ENCODE measurements at places on chromosomes 1 and 21.

GRCh38 chr1:44594353-44594752 is 79.9 kb downstream of the TMEM53 start:
- no peak for DNase-seq

DNA sequence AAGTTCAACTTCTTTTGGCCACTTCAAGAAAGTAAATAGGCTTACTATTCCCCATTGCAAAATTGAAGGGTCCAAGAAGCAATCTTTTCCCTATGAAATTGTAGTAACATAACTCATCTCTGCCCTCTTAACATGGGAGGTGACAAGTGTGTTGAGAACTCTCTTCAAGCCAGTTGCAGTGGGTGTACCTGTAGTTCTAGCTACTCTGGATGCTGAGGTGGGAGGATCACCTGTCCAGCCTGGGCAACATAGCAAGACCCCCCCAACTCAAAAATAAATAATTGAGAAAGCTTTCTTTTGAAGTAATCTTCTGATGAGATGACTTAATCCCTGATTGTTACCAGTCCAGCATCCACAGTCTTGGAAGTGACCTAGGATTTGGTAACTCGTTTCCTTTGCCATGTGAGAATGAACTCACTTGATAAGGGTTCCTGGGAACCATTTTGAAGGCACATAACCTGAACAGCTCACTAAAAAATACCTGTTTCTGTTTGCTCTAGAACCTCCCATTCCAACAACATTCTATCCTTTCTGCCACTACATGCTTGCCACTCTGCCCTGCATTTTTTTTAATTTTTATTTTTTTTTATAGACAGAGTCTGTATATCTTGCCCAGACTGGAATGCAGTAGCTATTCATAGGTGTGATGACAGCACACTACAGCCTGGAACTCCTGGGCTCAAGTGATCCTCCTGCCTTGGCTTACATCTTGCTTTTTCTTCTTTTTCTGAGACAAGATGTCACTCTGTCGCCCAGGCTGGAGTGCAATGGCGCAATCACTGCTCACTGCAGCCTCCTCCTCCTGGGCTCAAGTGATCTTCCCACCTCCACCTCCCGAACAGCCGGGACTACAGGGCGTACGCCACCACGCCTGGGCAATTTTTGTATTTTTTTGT is 1.4 kb upstream of the IPO9 start:
- DNase-seq: no peak

DNA sequence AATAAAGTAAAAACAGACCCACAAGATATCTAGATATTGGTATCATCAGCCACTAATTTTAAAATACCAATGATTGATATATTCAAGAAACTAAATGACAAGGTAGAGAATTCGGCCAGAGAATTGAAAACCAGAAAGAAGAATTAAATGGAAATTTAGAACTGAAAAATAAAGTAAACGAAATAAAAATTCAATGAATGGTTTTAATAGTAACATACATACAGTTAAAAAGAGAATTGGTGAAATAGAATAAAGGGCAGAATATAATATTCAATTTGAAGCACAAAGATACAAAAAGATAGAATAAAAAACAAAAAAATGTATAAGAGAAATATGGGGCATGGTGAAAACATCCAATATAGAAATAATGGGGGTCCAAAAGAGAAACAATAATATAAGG is 64.0 kb upstream of the GUCA2B start:
- DNase-seq: no peak

- no peak for DNase-seq
Measured at GRCh38 chr1:10308001-10308400, 90.9 kb upstream of the PGD start.

GRCh38 chr1:76021846-76022245 is 52.7 kb upstream of the ST6GALNAC3 start:
- no peak for DNase-seq

DNA sequence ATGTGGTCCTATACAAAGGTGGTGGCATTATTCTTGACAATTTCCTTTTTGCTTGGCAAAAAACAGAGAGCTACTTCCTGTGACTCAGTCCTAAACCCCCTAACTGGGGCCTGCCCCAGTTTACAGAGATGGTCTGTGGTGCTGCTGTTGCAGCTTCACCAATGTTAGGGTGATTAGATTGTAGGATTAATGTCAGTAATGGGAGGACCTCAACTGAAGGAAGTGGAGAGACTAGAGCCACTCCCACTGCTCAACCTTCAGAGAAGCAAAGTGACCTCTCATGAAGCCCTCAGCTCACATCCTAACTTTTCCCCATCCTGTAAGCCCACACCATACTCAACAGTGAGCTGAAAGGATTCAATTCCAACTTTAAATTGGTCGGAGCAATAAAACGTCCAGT is 3.6 kb downstream of the S100A6 start:
- DNase-seq: no peak

- no peak for DNase-seq
Measured at GRCh38 chr21:37763298-37763697, 153.0 kb downstream of the KCNJ6 start.

DNA sequence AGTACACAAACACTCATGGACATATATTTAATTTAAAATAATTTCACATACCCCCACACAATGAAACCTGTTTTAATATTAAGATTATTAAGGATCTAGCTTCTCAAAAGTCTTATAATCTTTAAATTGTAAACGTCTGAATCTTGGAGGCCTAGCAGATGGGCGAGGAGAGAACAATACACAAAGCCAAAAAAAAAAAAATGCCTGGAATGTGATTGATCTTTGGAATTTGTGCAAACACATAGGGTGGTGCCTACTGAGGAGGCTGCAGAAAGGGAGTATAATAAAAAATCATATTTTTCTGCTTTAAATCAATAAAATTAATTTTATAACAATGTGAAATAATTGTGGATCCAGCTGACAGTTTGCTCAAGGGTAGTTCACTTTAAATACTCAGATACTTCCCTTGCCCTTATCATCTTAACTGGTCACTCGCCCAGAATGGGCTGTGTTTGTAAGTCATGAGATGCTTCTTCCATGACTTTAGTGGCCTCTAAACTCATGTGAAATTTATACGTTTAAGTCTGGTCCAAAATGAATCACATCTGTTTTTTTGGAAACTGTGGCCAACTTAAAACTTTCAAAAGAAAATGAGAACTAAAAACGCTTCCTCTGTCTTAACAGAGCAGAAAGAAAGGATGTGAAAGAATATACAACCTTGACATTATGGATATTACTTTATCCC is 802.8 kb upstream of the CXADR start:
- DNase-seq: peak; percentile 28

- DNase-seq: no peak
Measured at GRCh38 chr1:39894884-39895495, 6.7 kb downstream of the MYCL start.

- DNase-seq: peak; percentile 72
Measured at GRCh38 chr21:38438462-38438893, 59.8 kb downstream of the ERG start.

- no peak for DNase-seq
Measured at GRCh38 chr1:83015163-83015562, 983.8 kb downstream of the TTLL7 start.

DNA sequence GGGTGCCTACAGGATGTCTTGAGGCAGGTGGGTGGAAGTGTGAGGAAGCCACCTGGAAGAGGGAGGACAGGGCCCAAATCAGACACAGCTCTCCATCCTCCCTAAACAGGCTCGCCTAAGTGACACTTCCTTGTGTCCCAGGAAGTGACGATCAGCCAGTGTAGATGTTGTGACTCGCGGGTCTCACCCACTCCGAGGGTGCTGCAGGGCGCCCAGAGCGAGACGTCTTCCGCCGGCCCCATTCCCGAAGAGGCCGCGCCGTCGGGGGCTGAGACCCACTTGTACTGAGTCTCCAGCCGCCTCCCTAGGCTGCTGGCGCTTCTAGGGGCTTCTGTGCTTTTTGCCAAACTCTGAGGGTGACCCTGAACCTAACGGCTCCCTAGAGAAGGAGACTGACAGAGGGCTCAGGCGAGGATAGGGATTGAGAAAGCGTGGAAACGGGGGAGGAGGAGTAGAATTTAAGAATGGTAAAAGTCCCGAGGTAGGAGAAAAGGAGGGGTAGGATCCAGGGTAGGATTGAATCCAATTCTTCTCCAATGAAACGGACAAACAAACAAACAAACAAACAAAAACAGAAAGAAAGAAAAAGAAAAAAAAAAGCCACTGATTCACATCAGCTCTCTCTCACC is 543 bp upstream of the MARK1 start:
- no peak for DNase-seq

DNA sequence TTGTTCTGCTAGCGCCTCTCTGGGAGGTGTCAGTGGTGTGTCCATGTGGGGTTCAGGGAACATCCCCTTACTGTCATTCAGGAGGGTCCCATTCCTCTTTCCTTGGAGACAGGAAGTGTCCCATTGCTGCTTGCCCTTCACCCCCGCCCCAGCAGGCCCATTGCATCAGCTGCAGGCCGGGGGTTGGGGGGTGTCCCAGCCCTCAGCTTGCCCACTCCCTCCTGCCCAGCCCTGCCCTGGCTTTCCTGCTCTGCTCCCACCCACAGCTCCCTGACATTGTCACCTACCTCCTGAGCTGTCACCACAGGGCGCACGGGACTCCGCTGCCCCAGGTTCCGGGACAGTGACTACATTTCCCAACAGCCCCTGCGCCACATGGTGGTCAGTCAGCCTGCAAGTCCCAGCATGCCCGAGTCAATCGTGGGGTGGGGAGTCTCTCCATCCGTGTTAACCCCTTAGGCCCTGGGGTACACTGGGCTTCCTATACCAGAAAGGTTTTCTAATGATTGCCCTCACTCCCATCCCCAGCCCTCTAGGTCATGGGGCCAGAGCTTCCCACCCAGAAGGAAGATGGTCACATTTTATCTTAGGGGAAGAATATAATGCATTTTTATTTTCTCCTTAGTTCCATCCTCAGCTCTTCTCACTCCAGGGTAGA is at the start of gene INPP5B:
INPP5B (minus strand) TSS at position 351 of the 658 bp plus-strand sequence. CDS start 745 bp downstream, outside the sequence.
- DNase-seq: peak; percentile 67

- no peak for DNase-seq
Measured at GRCh38 chr1:150065184-150065871, 2.2 kb upstream of the VPS45 start.

DNA sequence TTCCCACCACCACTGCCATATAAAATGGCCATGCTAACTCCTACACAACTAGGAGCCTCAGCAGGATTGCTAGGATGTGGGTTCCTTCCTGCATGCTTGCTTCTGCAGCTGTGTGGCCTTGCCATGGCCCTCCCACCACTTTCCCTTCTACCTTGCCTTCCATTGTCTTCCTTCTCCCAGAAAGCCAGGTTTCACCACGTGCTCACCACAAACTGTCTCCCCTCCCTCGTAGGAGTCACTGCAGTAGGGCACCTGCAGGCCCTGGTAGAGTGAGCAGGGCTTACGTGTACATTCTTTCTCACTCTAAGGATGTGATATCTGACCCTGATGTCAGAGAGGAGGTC is 3.7 kb downstream of the C1orf226 start:
- no peak for DNase-seq

DNA sequence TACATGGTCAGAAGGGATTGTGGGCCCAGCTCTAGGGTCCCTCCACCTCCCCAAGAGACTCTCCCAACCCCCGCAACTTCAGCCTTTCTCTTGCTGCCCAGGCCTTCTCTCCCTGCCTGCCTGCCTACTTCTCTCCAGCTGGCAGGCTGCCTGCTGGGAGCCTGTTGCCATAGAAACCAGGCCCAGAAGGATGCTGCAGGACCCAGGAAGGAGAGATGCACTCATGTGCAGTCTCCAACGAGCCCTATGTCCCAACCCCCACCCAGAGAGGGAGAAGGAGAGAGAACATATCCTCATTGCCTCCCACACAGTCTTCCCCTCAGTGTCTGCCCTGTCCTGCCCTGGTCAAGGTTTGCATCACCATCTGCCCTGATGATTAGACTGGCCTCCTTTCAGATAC is 10.8 kb upstream of the SMIM12 start:
- no peak for DNase-seq

DNA sequence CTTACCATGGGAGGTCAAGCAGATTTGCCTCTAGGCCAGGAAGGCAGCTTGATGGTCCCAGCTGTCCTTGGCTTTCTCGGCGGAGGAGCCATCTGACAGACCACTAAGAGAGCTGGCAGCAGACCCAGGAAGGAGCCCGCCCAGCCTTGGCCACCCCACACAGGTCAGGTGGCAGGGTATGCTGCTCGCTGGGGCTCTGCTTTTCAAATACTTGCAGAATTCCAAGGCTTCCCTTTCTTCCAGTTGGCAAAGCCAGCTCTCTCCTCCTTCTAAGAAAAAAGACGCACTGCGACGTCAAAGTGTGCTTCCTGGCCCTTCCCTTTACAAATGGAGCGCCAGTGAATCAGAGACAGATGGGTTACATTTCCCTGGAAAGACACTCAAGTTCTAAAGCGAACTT is 229.4 kb downstream of the CACNA1E start:
- DNase-seq: no peak

DNA sequence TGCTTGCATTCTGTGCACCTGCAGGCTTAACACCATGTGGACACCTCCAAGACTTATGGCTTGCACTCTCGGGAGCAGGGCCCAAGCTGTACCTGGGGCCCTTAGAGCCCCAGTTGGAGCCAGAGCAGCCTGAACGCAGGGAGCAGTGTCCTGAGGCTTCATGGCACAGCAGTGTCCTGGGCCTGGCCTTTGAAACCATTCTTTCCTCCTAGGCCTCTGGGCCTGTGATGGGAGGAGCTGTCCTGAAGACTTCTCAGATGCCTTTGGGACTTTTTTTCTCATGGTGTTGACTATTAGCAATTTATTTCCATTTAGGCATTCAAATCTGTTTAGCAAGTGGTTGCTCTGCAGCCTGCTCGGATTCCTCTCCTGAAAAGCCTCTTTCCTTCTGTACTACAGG is 11.0 kb downstream of the RPTN start:
- DNase-seq: no peak

GRCh38 chr1:44240802-44241671 is 27.8 kb downstream of the DMAP1 start:
- no peak for DNase-seq

DNA sequence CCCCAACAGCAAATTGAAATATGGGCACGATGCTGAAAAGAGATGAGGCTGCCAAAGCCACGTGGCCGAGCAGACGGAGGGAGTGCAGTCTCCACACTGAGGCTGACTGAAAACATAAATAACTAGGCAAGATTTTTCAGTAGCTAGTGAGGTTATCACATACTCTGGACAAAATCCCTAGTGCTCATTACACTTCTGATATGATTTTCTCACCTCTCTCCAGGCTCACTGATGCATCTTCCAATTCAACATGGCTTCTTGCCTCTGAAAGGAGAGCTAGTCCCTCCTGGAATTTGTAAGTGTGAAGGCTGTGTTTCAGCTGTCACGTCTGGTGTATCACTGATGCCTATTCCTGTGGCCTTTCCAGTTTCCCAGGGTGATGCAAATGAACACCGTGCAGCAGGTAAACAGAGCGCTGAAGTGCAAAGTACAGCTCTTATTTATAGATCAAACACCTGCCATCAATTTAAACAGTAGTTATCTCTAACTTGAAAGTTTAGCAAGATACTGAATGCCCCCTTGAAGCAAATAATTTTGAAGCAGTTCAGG is 656.1 kb downstream of the KIF26B start:
- DNase-seq: no peak

- no peak for DNase-seq
Measured at GRCh38 chr1:48695161-48695560, 81.5 kb downstream of the BEND5 start.

DNA sequence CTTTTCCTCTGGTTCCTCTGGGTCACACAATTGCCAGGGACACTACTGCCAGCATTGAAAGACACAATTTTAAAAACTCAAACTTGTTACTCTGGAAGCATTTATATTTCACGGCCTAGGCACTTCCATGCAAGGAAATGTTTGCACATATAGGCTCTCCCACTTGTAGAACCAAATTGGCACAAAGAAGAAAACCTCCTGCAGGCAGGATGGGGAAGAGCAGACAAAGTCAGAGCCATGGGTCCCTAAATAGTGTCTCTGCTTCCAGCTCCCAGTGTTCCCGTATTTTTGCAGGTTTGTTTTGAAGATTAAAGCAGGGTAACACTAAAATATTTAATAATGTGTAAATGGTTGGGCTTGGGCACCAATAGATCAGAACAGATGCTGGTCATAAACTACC is 19.0 kb upstream of the ADGRL2 start:
- DNase-seq: no peak
